Stimulated activated CD4-positive, alpha-beta T cell treated with anti-CD3 and anti-CD28 coated beads, Interleukin-1b, Interleukin-23, amount 100 ng/mL, for 1 hour (primary cell): ENCODE measurements at places on chromosomes 5 and 9.

- no peak for DNase-seq
Measured at GRCh38 chr9:76216161-76216649, 178.0 kb downstream of the RFK start.

DNA sequence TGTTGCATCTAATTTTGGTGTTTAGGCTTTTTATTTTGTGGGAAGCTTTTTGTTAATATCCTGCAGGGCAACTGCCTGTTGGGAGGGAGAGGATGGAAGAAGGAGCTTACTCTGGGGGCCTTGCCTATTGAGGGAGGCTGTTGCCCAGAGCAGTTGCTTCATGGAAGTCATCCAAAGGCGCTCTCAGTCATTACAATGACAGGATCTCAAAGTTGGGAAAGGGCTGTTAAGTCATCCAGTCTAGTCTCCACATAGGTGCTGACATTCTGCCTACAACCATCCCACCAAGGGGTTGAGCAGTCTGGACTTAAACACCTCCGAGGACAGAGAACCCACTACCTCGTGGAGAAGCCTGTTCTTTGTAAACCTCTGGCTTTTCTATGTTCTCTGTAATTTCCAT, 13.2 kb downstream of the SAP30L start:
- no peak for DNase-seq

- no peak for DNase-seq
Measured at GRCh38 chr5:134659456-134659855, 10.9 kb downstream of the SEC24A start.

DNA sequence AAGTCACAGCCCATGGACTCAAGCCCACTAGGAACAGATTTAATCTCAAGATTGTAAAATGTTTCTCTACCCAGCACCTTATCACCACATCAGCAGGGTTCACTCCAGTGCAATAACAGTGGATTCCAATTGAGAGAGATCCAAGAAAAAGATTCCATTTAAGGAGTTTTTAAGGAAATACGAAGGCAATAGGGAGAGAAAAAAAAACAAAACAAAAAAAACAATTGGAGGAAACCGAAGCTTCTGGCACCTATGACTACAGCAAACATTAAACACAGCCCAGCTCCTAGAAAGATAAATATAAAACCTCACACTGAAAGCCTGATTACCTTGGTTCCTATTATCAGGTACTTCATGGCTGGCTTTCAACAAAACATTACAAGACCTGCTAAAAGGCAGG, 192.7 kb downstream of the DAB2IP start:
- DNase-seq, result no peak

DNA sequence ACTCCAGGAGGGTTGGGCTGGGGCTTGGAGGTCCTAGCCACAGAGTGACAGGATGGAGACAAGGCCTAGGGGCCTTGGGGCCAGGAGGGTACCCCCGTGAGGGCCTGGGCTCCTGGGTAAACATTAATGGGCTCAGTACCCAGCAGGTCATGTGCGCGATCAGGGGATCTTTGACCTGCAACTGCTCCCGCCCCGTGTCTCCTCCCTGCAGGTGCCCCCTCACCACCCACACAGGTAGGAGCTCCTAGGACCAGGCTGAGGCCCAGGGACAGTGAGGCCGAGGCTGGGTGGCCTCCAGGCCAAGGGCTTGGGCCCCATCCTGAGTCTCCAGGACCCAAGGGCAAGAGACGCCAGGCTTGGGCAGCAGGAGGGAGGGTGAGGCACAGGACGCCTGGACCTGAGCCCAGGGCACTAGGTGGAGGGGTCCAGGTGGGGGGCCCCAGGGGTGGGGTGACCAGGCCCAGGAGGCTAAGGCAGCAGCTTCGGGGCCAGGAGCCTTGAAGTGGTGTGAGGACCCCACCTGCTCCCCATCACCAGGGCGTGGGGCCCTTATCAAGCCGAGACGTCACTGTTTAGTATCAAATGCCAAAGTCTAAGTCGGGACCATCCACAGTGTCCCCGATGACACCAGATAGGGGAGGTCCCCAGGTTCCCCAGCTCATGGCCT, at the start of gene SLC34A3:
TSS of gene SLC34A3 (plus strand) at position 197 of the 667 bp plus-strand sequence. CDS start 802 bp downstream, outside the sequence.
- no peak for DNase-seq

DNA sequence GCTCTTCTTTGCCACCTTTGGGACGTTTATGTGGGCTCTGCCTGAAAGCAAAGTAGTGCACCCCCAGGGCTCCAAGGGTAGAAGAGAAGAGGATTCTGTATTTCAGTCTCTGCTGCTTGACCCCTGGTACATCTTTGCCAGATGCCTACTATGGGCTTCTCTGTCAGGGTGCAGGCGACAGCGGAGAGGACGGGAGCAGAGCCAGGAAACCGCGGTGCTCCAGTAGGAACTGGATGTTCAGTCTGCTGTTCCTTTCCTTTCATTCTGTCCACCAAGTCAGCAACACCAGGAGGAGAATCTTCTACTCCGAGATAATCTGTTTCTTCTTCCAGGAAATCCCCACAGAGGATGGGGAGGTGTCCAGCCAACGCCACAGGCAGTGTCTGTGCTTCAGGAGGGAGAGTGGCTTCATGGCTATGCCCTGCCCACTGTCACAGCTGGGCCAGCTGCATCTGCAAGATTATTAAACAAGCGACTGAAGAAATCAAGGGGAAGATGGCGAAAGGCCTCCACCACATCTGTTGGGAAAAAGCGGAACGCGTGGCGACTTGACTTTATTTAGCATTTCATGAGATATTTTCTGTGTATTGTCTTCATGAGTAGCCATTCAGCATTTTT, 398.3 kb downstream of the IRX1 start:
- DNase-seq, result no peak

- DNase-seq, result no peak
Measured at GRCh38 chr5:82885627-82886389, 191.4 kb downstream of the TMEM167A start.

GRCh38 chr5:53091289-53091688, 18.3 kb downstream of the MOCS2 start:
- no peak for DNase-seq

DNA sequence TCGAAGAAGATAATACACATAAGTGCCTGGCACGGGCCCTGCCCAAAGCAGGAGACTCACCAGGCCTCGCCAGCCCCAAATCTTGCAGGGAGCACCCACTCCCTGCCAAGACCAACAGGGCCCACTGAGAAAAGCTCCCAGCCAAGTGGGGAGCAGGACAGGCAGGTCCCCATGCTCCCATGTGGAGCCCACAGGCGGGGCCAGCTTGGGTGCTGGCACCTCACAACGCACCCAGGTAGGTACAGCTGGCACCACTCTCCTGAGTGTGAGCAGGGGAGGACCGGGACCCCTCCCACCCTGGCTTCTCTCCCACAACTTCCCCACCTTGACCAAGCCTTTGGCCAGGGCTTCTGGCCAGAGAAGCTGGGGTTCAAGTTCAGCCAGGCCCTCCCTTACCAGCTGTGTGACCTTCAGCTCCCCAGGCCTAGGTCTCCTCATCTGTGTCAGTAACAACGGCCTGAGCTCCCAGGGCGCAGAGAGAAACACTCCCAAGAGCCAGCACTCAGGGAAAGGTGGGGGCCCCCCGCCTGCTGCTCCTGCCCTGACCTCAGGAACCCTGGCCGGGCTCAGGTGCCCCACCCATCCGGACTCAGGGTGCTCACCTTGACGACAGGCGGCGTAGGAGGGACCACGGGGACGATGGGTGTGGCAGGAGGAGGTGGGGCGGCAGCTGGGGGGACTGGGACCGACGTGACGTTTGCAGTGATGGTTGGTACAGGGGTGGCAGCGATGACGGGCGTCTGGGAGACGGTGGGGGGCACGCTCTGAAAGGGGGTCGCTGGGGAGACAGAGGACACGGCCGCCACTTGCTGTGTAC, 17.8 kb downstream of the BRD3 start:
- DNase-seq, result no peak

- no peak for DNase-seq
Measured at GRCh38 chr5:56251440-56251839, 18.3 kb upstream of the ANKRD55 start.

DNA sequence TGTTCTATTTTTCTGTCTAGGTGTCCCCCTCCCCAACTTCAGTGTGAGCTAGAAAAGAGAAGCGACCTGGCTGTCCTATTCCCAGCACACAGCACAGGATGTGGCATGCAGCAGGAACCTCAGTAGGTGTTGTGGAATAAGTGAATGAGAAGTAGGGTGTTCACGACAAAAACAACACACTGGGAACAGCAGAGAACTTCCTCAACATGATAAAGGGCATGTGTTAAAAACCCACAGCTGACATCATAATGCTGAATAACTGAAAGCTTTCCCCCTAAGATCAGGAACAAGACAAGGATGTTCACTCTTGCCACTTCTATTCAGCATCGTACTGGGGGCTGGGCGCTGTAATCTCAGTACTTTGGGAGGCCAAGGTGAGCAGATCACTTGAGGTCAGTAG, 155.6 kb upstream of the ZNF618 start:
- no peak for DNase-seq

DNA sequence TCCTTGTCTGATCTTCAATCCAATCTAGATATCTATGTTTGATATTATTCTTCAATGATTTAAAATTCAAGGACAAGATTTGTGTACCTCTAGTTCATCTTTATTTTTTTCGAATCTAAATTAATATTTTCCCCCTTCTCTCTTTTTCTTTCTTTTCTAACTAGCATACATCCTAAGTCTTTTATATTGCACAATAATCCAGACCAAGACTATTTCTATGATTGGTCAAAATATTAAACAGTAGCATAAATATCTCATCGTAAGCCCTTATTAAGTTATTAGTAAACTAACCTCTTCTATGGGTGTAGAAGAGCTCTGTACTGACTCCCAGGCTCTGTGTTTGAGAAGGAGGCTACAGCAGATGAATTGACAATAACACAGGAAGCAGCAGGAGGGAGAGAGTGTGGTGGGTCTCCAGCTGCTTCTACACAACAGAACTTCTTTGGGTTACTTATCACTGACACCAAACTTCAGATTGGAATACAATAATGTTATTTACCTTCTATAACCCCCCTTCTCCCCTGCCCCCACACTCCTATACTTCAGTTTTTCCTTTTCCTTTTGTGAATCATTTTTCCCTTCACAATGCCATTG, 11.9 kb upstream of the PLCXD3 start:
- no peak for DNase-seq

DNA sequence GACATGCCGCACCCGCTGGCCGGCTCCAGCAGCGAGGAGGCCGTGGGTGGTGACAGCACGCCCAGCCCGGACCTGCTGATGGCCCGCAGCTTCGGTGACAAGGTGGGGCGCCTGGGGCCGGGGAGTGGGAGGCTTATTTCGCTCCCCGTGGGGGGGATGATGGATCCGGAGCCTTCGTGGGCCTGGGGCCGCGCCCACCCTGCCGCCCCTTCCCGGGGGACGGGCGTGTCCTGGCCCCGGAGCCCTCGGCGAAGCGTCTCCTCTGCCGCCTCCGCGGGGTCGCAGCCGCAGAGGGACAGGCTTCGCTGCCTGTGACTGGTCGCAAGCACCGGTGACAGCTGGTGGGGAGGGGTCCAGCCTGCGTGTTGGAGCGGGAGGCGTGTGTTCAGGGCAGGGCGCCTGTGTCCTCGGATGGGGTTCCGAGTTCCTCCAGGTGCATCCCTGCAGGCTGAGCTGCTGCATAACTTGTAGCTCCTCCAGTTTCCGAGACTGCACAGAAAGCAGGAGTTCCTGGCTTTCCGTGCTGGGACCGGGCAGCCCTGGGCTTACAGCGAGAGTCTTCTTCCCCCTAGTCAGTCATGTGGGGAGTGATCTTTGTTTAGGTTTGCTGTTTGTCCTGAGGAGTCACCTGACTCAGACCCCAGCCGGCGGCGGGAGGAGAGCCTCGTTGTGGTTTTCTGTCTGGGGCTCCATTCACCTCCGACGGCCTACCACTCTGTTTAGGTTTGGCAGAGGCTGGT, 666 bp downstream of the SNX30 start:
- DNase-seq, result no peak

- no peak for DNase-seq
Measured at GRCh38 chr5:173869316-173869715, 18.8 kb upstream of the CPEB4 start.

DNA sequence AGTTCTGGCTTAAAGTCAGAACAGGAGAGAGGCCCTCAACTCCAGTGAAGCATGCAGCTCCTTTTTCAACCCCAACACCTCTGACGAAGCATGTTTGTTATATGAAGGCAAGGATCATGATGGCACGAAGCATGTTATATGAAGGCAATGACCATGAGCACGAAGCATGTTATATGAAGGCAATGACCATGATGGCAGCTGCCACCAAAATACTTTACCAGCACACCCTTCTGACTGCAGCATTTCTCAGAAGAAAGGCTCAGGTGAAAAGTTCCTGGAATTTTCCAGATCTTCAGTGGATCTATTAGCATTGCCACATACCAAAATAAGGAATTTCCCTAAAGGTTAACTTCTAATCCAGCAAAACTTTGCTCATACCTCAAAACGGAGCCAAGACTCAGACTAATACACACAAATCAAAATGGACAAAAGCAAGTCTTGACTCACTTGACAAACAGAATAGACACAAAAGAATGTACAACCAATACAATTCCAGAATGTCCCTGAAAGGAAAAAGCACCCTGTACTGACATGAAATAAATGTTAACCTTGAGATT, 217.4 kb downstream of the FANCC start:
- no peak for DNase-seq

DNA sequence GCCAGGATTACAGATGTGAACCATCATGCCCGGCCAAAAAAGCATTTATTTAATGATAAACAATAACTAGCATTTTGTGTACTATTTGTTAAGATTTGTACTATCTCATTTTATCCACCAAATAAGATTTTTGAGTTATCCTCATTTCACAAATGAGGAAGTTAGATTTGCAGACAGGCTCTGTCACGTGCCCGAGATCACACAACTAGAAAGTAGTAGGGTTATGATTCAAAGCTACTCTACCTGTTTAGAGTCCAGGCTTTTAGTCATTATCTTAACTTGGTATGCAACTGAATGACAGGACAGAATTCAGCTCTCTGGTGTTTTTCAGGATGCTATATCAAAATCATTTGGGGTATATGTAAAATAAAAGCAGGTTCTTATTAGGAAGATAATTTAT, 20.5 kb downstream of the RANBP17 start:
- DNase-seq, result no peak

- DNase-seq, result no peak
Measured at GRCh38 chr5:143151056-143151700, 252.3 kb downstream of the NR3C1 start.

DNA sequence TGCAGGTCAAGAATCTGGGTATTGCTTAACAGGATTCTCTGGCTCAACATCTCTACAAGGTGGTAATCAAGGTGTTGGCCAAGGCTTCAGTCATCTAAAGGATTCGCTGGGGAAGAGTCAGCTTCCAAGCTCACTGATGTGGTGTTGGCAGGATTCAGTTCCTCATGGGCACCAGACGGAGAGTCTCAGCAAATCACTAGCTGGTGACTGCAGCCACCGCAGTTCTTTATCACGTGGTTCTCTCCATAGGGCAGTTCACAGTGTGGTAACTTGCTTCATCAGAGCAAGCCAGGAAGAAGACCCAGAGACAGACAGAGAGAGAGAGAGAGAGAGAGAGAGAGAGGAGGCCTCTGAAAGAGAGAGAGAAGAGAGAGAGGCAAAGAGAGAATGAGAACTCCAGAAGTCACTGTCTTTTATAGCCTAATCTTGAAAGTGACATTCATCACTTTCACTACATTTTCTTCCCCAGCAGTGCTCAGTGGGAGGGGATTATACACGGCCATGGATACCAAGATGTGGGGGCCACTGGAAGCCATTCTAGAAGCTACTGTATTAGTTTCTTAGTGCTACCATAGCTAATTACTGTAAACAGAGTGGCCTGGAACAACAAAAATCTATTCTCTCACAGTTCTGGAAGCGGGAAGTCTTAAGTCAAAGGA, 109.2 kb upstream of the SMIM23 start:
- no peak for DNase-seq
